ENCODE measurements at places on chromosomes 4 and X.

DNA sequence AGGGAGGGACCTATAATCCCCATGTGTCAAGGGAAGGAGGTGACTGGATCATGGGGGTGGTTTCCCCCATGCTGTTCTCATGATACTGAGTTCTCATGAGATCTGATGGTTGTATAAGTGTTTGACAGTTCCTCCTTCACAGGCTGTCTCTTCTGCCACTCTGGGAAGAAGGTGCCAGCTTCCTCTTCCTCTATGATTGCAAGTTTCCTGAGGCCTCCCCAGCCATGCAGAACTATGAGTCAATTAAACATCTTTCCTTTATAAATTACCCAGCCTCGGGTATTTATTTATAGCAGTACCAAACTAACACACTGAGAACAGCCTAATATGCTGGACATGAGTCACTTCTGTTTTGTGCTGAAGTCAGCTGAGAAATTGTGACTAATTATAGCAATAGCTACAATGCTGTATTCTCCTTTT lies 656.9 kb upstream of the CPEB2 start:
- no peak for DNase-seq
- H3K27ac ChIP-seq: no peak overlapping the region

DNA sequence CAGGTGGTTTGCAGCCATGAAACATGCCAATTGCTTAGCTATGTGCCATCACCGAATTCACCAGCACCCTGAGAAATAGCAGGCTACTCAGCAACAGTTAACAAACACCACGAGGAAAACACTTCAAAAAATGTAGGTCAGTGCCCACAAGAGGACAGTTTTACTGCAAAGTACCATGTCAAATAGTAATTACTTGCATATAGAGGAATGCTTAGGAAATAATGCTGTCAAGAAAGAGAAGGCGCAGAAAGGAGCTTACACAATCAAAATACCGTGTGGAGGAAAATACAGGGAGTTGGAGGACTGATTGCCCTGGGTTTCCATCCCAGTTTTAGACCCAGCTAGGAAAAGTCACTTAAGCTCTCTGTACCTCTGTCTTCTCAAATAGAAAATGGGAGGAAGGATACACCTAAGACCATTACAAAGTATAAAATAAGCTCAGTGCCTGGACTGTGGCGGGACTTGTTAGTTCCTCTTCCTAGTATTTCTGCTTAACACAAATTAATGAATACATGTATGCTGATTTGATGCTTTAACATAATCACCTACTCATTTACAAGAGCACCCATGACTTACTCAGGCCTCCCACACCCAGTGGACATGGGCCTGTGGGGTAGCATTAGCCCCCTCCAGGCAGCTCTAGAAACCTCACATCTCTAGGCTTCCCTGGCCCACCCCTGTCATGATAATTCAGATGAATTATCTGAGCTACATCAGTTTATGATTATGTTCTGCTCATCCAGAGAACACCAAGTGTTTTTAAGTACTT lies 44.5 kb upstream of the IL21 start:
- no peaks in the 10 kb centered on the region for H3K27me3 ChIP-seq
- peak overlapping the region; percentile 44 for H3K4me3 ChIP-seq
- peaks cover 80% of the 10 kb centered on the region for H3K4me1 ChIP-seq
- no peak for DNase-seq
- H3K36me3 ChIP-seq: peaks cover 7% of the 10 kb centered on the region
- H3K27ac ChIP-seq: peak overlapping the region; percentile 95

GRCh38 chrX:107560041-107560440 lies 68.3 kb upstream of the PRPS1 start:
- no peak for DNase-seq
- H3K27me3 ChIP-seq: no peaks in the 10 kb centered on the region
- H3K27ac ChIP-seq: no peak overlapping the region

DNA sequence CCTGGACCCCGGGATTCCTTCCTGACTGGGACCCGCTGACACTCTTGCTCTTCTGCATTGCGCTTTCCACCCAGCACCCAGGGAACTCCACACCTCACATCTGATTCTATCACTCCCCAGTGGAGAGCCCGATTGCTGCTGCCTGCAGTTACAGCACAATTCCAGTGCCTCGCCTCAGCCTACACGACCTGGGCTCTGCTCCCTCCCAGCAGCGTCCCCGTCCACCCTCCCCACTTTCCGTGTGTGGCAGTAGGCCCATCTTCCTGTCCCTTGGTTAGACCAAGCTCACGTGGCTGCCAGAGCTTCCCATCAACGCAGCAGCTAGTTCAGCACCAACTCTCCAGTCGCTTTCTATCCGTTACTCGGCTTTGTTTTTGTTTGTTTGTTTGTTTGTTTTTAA lies 66.6 kb upstream of the SORBS2 start:
- H3K27me3 ChIP-seq: peaks cover 5% of the 10 kb centered on the region
- H3K36me3 ChIP-seq: no peaks in the 10 kb centered on the region
- no peak overlapping the region for H3K4me3 ChIP-seq
- no peaks in the 10 kb centered on the region for H3K4me1 ChIP-seq
- no peak overlapping the region for H3K27ac ChIP-seq

Measured in activated CD4-positive, alpha-beta T cell treated with anti-CD3 and anti-CD28 coated beads for 36 hours (primary cell).